ENCODE measurements at places on chromosomes 5 and 9. TPM values are rescaled to one million over a fixed set of nuclear protein-coding genes. Genes with fewer than 3 reads are reported as not detected.

The SH3PXD2B gene
- total RNA-seq = 46.2 TPM

The DBH gene
- not detected for total RNA-seq

- no peak for DNase-seq
- H3K36me3 ChIP-seq = no peaks in the 10 kb centered on the region
- H3K27me3 ChIP-seq = no peaks in the 10 kb centered on the region
- H3K4me3 ChIP-seq = no peak overlapping the region
- H3K27ac ChIP-seq = no peak overlapping the region
Measured at GRCh38 chr9:106801816-106802215, 61.1 kb upstream of the ZNF462 start.

- peak overlapping the region; percentile 47 for H3K4me3 ChIP-seq
- peak overlapping the region; percentile 82 for H3K27ac ChIP-seq
- peaks cover 18% of the 10 kb centered on the region for H3K36me3 ChIP-seq
- H3K4me1 ChIP-seq = peaks cover 42% of the 10 kb centered on the region
- DNase-seq = no peak
- H3K27me3 ChIP-seq = no peaks in the 10 kb centered on the region
Measured at GRCh38 chr9:34652602-34653000, 616 bp downstream of the IL11RA start.

DNA sequence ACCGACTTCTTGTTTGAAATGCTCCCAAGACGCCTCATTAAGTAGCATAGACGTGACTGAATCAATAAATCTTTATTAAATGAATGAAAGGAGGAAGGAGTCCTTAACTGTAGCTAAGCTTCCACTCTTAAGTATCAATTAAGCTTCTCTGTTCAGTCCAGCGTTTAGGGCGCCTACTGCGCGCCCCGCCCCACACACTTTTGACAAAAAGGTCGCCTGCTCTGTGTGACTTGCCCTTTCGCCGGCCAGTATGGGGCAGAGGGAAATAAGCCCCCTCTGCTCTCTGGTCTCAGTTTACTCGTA lies 662 bp upstream of the DOLPP1 start:
- H3K27me3 ChIP-seq = no peaks in the 10 kb centered on the region
- DNase-seq = no peak
- peaks cover 19% of the 10 kb centered on the region for H3K4me1 ChIP-seq

All from upper lobe of right lung (tissue), 1 donor.